Stimulated activated CD8-positive, alpha-beta memory T cell treated with anti-CD3 and anti-CD28 coated beads, Interleukin-15, amount 100 ng/mL, for 1 hour (primary cell): ENCODE measurements at places on chromosomes 2 and 18.

DNA sequence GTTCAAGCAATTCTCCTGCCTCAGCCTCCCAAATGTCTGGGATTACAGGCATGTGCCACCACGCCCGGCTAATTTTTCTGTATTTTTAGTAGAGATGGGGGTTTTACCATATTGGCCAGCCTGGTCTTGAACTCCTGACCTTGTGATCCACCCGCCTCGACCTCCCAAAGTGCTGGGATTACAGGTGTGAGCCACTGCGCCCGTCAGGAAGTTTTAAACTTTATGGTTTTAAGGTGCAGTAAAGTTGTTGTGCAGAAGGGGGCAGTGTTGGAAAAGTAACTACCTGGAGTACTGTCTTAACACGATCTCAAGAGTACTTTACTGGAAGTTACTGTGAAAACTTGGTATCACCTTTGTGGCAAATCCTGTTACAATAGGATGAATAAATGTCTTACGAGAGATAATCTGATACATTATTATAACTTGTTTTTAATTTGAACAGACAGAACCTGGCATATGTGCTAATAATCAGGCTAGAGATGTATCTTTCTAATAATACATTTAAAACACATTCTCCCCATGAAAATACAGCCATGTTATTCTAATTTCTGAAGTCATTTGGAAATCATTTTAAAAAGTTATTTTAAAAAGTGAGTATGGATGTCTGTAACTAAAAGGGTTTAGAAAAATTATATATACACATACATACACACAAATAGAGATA lies 10.8 kb downstream of the SPDYA start:
- peak; percentile 37 for DNase-seq

DNA sequence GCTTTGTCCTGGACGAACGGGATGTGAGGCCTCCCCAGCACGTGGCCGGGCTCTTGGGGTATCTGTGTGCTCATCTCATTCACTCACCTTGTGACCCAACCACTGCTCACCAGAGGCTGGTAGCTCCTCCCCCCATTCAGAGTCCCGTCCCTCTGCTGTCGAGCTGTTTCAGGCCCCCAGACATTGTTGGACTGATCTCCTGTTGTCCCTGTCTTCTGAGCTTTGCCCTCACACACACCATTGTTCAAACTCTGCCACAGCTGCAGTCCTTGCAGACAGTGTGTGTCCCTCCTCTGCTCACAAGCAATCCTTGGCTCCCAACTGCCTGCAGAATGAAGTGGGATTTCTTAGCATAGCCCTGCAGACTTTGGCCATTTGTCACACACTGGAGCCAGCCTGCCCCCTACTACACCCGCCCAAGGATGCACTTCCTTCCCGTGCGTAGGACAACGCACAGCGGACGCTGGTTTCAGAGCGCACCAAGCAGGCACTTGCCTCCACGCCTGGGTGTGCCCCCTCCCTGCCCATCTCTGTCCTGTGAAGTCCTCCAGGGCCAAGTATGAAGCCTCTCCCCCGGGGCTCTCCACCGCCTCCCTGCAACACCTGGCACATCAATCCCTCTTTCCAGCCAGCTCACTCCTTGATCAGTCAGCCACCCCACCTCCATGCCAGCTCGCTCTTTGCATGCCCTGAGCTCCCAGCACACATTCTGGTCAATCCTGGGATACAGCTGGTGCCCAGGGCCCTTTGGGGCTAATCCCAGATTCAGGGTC lies 16.5 kb upstream of the PRLH start:
- DNase-seq, result no peak

GRCh38 chr2:188318161-188318749 lies 26.6 kb downstream of the GULP1 start:
- no peak for DNase-seq

DNA sequence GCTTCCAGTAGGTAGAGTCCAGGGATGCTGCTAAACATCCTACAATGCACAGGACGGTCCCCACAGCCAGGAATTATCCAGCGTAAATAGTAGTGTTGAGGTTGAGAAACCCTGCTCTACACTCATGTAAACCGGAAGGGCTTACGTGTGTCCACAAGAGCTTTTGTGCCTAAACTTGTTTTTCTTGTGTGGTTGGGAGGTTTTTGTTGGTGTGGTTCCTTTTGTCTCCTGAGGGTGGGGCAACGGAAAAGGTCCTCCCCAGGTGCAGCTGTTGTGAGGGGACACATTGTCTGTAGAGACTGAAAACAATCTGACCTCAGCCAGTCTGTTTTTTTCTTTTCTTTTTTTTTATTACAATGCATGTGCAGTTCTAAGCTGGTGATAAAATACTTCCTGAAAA lies 72.7 kb upstream of the MGAT5 start:
- DNase-seq, result no peak

GRCh38 chr18:25239581-25240419 lies 112.2 kb downstream of the ZNF521 start:
- DNase-seq, result no peak

DNA sequence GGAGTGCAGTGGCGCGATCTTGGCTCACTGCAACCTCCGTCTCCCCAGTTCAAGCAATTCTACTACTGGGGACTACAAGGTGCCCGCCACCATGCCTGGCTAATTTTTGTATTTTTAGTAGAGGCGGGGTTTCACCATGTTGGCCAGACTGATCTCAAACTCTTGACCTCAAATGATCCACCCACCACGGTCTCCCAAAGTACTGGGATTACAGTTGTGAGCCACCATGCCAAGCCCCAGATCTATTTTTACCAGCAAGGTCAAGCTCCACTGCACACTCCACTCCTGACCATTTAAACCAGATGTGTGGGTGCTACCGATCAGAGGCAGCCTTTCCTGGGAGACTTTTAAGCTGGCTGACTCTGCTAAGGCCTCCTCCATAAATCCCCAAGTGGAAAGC lies 67.5 kb upstream of the CD226 start:
- no peak for DNase-seq

- DNase-seq, result no peak
Observed at GRCh38 chr2:104862058-104862941, 8.4 kb downstream of the POU3F3 start.

GRCh38 chr2:84732897-84733778 lies 147.7 kb downstream of the TRABD2A start:
- DNase-seq, result no peak

DNA sequence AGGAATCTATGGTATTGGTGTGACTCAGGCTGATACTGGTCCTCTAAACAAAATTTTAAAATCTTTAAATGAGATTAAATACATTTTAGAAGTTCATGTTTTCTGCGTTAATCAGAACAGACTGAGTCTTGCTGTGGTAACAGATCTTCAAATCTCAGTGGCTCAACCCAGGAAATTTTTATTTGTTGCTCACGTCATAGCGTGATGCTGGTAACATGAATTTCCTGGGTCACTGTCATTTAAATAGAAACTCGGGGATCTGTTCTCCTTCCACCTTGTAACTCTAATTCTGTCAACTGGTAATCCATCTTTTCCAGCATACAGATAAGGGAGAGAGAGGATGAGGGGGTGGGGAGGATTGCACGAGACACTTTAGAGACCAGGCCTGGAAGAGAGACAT lies 90.0 kb downstream of the CDC42EP3 start:
- no peak for DNase-seq

- no peak for DNase-seq
Observed at GRCh38 chr2:238845583-238846377, 2.1 kb upstream of the TWIST2 start.

- DNase-seq, result no peak
Observed at GRCh38 chr18:1012775-1013174, 108.1 kb downstream of the ADCYAP1 start.

GRCh38 chr2:232761301-232761907 lies 15.0 kb downstream of the KCNJ13 start:
- no peak for DNase-seq

DNA sequence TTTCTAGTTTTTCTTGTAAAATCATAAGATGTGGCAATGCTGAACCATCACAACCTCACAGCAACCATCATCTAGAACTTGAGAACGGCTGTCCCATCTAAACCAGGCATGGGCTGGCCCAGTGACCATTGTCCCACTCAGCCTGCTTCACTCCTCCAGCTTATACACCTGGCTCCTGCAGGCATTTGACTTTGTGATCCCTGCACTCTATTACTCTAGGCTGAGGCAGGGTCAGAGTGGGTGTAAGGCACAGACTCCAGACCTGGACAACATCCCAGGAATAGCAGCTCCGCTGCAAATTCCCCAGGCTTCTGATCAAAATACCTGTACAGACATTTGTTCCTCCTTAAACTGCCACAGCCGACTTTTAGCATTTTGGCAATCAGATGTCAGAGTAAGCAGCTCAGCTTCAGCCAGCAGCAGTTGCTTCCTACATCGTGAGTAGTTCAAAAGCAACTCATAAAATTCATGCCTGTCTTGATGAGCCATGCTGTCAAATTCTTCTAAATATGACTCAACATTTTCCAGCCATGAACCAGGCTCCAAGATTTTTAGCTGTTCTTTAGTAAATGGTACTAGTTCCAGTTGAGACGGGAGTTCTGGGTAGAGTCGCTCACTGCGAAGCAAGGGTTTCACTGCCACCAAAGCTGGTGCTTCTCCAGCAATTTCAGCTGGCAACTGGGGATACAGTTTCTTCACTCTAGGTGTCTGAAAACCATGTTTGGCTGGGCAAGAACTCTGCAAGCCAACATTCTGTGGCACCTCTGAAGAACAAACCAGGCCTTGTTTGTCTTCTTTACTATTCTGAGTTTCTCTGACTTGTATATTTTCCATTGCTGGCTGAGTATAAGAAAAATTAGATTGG lies 12.8 kb downstream of the EPG5 start:
- no peak for DNase-seq

DNA sequence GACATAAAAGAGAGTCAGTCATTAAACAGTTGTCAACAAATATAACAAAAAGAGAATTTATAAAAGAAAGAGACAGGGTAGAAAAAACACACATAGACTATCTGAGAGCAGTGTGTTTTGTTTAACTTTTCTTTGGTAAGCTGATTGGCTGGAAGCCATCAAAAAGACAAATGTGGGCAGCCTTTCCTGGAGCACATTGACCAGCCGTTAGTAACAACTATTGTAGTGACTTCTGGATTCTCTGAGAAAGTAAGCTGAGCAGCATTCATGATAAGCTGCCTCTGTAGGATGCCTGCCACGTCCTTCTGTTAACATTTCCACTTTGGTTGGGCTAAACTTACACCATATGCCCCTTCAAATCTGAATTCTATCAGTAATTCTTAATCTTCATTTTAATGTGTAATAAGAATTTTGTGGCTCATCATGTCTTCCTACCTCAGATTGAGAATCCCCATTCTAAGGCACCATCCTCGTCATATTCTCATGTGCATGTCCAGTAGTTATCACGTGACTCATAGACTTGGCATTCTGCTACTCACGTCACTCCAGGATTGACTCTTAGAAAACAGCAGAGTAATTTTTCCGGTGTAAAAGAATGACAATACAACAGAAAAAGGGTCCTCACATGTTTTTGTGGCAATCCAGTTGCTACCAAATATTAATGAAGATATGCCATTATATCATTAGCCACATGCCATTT lies 43.4 kb upstream of the DNAJC10 start:
- DNase-seq, result no peak

GRCh38 chr2:43207553-43208300 lies 18.7 kb downstream of the ZFP36L2 start:
- no peak for DNase-seq

DNA sequence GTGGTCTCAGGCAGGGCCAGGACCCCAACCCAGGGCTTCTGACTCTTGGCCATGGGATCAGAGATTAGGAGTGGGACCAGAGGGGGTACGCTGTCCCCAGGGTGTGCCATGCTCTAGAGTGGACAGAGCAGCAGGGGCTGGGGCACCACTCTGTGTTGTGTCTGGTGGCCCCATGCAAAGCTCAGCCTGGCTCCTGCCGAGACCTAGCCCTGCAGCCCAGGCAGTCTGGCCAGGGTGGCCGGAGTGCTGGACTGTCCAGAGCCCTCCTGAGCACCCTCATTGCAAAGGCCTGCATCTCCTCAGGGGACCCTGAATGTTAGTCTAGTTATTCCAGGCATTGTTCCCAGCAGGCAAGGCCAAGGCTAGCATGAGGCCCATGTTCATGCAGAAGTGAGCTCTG lies 162.3 kb downstream of the TNS1 start:
- DNase-seq, result no peak

GRCh38 chr2:12612671-12613070 lies 104.1 kb upstream of the TRIB2 start:
- no peak for DNase-seq

DNA sequence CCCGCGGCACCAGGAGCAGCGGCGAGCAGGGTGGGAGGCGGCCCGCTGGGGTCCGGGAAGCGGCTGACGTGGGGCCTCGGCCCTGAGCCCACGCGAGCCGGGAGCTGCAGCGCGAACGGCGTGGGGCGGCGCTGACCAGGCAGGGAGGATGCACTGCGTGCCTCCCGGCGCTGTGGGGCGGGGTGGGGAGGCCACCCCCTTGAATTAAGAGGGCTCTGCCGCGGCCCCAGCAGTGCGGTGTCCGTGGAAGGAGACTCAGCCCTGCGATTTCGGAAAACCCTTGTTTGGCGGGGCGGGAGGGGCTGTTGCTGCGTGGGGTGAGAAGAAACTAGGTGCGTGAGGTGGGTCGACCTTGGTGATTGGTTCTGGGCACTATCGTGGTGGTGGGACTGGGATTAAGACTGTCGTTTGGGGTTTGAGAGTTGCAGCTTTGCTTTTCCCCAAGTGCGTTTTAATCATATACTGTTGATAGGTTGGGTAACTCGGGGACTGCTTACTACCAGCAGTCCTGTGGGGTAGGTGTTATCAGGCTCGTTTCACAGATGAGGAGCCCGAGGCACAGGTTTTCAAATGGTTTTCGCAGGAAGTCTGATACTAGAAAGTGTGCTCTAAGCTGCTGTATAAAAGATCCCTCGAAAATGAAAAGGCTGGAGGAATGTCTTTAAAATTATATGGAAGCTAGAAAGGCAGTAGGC lies 722 bp downstream of the ACSL3 start:
- DNase-seq, result no peak

- DNase-seq, result no peak
Observed at GRCh38 chr2:219856602-219857001, 229.2 kb downstream of the SLC4A3 start.

- no peak for DNase-seq
Observed at GRCh38 chr2:222912117-222912516, 51.3 kb downstream of the ACSL3 start.

GRCh38 chr2:235135990-235136561 lies 184.3 kb downstream of the SH3BP4 start:
- DNase-seq, result peak; percentile 31

- no peak for DNase-seq
Observed at GRCh38 chr2:196513796-196514526, 125.6 kb upstream of the CCDC150 start.

- no peak for DNase-seq
Observed at GRCh38 chr18:3874125-3874524, 424.2 kb downstream of the TGIF1 start.

DNA sequence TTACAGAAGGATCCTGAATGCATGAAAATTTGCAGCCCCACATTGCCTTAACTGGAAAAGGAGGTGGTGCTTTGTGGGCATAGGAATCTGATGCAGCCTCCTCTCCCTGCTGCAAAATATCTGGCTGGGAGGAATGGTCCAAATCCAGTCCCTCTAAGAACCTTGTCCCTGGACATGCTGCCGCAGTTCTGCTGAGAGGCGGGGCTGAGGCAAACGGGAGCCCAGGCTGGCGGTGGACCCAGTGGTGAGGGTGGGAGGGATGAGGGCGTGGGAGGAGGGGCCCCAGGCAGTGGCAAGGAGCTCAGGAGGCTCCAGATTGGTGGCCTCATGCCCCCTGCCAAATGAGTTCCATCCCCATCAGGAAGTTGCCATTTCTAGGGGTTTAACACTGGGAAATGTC lies 36.2 kb downstream of the ZAP70 start:
- no peak for DNase-seq

GRCh38 chr2:43642363-43642762 lies 5.3 kb downstream of the PLEKHH2 start:
- DNase-seq, result no peak

GRCh38 chr2:164368896-164369295 lies 252.4 kb downstream of the GRB14 start:
- no peak for DNase-seq
